ENCODE measurements at places on chromosomes 16 and 17.

GRCh38 chr17:80970044-80970761 is 21.4 kb upstream of the CHMP6 start:
- no peak for DNase-seq

DNA sequence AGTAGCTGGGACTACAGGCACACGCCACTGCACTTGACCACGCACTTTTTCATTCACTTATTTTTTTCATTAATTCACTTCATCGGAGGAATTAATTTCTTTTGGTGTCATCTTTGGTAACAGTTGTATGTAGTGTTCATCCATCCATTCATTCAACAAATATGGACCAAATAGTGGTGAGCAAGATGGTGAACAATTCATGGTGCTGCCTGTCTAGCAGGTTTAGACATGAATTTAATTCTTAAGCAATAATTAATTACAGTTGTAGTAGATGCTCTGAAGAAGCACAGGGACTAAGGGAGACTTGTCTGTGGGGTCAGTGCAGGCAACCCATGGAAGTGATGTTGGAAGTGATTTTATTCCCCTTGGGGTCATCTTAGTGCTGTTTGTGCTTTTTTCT is 22.4 kb downstream of the GDE1 start:
- no peak for DNase-seq

DNA sequence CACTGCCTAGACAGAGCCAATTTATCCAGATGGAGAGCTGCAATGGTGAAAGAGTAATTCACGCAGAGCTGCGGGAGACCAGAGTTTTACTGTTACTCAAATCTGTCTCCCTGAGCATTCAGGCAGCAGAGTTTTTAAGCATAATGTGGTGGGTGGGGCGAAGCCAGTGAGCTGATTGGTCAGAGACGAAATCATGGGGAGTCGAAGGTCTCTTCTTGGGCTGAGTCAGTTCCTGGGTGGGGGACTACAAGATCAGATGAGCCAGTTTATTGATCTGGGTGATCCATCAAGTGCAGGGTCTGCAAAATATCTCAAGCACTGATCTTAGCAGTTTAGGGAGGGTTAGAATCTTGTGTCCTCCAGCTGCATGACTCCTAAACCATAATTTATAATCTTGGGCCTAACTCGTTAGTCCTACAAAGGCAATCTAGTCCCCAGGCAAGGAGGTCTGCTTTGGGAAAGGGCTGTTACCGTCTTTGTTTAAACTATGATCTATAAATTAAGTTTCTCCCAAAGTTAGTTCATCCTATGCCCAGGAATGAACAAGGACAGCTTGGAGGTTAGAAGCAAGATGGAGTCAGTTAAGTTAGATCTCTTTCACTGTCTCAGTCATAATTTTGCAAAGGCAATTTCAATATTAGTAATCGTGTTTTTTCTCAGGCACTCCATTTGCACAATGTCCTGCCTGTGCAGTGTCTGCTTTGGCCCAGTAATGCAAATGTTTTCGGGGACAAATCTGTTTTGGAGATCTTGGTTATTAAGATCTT is 27.0 kb downstream of the PIGL start:
- no peak for DNase-seq

DNA sequence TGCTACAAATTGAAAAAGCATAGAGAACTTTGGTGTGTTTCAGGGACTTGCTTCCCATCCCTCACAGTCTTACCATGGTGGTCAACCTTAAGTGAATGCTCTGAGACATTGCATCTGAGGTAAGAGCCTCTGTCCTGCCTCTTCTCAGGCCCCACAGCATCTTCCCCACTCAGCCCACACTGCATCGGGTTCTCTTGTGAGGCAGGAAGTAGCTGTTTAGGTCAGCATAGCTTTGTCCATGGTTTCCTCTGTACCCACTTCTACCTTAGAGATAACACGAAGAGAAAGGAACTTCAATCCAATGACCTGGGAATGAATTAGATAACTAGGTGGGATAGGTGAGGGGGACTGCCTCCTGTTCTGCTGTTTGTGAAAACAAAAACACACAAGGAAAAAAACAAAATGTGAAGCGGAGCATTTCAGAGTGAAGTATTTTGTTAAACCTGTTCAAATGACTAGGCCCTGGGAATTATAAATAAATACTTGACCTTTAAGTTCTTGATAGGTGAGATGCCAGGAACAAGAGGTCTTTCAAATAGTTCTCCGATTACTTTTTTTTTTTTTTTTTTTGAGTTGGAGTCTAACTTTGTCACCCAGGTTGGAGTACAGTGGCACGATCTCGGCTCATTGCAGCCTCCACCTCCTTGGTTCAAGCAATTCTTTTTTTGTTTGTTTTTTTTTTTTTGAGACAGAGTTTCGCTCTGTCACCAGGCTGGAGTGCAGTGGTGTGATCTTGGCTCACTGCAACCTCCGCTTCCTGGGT is 17.7 kb downstream of the SOCS7 start:
- DNase-seq, result no peak

- no peak for DNase-seq
Measured at GRCh38 chr17:74712756-74713155, at the start of gene CD300LF. Gene CD300LF, minus strand, starts transcription at chr17:74712923. Its CDS starts 57 bp downstream, at chr17:74712866.

- no peak for DNase-seq
Measured at GRCh38 chr16:73956587-73957494, 339.8 kb upstream of the PSMD7 start.

- no peak for DNase-seq
Measured at GRCh38 chr17:40354221-40355122, 10.1 kb downstream of the GJD3 start.

DNA sequence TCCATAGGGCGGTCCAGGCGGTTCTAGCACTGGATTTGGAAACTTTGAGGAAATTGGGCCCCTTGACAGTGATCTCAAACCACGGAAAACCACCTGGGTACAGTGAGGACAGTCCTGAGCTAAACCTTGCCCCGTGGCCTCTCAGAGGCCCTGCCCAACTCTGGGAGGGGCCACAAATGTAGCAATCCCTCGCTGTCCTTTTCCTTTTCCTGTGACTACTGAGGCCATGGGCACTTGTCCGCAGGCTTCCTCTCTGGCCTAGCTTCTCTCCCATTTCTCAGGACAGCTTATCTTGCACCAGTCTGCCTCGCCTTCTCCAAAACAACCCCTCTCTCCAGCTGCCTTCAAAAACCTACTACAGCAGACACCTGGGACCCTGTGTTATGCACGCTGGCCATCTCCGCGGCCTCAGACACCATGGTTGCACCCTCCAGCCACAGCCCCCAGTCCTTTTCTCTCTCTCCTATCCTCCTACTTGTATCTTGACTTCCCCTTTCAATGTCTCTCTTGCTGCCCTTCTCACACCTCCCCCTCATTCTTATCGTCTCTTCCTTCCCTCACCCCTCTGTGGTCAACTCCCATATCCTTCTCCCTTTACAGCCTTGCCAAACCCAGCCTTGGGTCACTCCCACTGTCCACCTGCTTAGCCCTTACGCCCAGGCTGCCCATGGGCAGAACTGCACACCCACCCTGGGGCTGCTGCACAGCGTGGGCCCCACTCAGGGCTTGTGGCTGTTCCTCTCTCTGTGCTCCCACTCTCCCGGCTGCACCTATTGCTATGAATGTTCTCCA is 7.6 kb downstream of the SCPEP1 start:
- DNase-seq, result no peak

GRCh38 chr16:14608111-14608566 is 21.9 kb downstream of the PARN start:
- no peak for DNase-seq

DNA sequence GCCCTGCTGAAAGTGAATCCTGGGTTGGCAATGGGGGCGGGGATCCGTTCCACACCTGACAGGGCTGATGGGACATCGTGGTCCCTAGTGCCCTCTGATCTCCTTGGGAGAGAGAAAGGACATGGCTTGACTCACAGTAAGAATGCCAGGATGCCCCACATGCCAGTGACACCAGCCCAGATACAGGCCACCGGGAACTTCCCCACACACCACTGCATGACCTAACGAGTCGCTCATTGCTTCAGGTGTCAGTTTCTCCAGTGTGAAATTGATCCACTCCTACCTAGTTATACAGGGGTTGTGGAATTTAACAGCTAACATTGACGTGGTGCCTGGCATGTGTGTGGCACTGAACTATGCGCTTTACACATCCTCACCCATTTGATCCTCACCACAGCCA is 7.5 kb downstream of the CD300LG start:
- DNase-seq, result no peak

DNA sequence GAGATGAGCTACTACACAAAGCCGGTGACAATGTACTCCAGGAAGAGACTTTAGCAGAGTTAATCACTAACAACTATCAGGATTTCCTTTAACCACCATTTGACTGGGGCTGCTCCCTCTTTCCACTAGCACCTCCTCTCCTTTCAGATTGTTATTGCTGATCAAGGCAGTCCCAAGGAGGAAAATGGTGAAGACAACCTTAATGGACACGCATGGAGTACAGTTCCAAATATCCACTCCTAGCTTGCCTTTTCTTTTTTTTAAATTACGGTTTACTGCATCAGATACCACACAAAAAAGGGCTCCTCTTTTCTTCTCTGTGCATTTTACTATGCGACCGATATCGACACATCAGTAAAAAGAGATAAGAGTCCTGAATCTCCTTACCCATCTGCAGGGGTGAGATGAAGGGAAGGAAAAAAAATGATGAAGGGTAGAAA is 30.9 kb downstream of the FAM222B start:
- DNase-seq, result no peak

GRCh38 chr16:87464691-87465300 is 28.0 kb downstream of the ZCCHC14 start:
- DNase-seq, result no peak

DNA sequence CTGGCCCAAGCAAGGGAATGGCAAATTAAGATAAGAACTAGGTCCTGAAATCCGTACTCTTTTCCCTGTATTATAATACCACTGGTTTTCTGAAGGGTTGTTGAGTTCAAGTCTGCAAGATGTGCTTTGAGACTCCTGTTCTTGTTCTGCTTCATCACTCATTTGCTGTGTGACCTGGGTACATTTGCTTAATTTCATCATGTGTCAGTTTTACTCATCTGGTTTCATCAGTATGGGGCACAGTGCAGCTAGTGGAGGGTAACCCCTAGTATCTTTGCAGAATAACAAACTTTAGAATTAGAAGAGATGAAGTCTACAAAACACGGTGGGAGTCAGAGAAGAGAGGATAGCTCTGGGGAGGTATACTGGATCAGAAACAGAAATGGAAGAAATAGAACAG is 21.9 kb upstream of the EFCAB13 start:
- DNase-seq, result no peak

DNA sequence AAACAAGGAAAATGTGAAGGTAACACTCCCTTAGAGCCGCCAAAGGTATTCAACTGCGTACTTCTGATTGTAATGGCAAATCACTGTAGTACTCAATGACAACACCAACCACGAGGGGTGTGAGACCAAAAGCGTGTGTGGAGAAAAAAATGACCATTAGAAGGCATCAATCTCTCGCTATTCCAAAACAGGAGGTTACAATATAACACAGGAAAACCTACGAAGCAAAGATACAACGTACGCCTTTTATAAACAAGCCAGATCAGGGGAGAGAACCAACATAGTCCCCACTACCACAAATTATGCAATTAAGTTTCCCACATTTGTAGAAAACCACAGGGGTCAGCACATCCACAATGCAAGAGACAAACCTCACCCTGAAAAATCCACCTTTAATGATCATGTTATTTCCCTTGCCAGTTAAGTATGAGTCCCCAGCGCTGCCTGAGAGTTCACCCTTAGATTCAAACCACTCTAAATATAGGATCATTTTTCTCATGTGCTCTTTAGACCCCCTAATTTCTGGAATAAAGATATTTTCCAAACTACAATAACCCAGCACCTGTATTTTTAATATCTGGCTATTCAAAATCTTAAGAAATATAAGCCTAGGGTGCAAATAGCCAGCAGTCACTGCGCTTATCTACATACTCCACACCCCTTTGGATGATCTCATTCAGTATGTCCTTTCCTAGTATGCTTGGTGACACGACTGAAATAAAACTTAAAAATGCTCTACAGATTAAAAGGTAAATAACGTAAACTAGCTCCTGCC is 12.4 kb downstream of the TEX14 start:
- no peak for DNase-seq

DNA sequence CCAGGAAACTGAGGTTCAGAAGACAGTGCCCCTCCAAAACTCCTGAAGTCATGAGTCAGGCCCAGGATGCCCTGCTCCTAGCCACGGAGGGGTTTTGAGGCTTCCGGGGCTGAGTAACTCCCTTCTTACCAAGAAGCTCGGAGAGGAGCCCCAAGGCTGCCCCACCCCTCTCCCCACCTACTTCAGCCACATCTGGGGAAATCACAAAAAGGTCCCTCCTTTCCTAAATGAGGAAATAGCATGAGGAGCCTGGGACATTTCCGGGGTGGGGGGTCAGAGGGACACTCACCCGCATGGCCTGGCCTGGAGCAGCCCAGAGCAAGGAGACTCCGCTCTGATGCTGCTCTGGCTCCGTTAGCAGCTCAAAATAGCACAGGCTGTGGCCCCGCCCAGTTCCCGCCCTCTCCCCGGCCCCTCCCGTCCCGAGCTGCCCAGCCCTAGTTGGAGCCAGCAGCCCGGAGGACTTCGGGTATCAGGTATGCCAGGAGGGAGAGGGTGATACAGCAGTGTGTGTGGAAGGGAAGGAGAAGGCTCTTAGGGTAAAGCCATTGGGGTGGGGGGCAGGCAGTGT is 40.1 kb downstream of the MYO18A start:
- DNase-seq, result peak; percentile 60

- no peak for DNase-seq
Measured at GRCh38 chr16:49378816-49379215, 5.2 kb downstream of the C16orf78 start.

- no peak for DNase-seq
Measured at GRCh38 chr17:880443-881269, 98.5 kb downstream of the MRM3 start.
